ENCODE measurements at places on chromosomes 2 and 18. TPM values are rescaled to one million over a fixed set of nuclear protein-coding genes. Genes with fewer than 3 reads are reported as not detected.

GRCh38 chr2:127597984-127598380 is 48.0 kb upstream of the GPR17 start:
- DNase-seq = no peak

DNA sequence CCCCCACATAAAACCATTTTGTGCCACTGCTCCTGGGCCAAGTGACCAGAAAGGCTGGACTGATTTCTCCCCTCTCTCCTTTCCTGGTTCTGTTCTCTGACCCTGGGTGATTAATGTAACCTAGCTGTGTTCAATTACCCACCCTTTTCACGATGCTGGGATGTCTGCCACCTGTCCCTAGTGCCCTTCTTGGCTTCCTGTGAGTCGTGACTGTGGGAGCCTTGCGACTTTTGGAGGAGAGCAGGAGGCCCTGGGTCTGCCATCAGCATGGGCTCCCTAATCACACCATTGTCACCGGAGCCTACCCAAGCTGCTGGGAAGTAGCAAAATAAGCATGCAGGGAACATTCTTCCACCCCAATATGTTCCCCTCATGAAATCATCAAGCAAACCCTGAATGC is 38.3 kb downstream of the SRSF7 start:
- DNase-seq = no peak

- DNase-seq = no peak
Measured at GRCh38 chr18:73656691-73657090, 490.9 kb downstream of the FBXO15 start.

- DNase-seq = no peak
Measured at GRCh38 chr18:44876755-44877154, 196.1 kb downstream of the SETBP1 start.

GRCh38 chr2:241088376-241088775 is 13.7 kb downstream of the MTERF4 start:
- no peak for DNase-seq

DNA sequence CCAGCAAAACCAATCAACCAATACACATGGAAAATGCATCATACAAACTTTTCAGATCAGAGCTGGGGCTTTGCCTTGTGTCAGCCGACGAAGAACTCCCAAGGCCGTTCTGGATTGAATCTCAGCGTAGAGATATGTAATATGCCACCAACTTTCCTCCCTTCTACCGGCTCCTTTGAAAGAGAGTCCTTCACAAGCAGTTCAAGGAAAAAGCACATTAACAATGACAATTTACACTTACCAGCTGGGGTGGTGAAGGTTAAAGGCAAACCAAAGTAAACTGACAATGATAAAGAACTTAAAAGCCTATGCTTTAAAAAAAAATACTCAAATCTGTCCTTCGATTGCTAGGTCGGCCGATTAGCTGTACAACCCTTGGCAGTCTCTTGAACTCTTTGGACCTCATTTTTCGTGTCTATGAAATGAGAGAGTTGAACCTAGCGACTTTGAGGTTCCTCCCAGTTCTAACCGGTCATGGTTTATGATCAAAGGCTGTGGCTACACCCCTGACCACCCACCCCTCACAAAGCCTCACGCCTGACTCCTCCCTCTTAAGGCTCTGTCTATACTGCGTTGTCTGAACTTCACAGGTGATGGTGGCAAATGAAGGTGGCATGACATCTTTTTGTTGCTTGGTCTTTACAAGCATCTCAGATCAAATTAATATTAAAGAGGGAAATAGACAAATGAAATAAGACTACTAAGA is 46.2 kb downstream of the BCL2 start:
- DNase-seq = no peak

INHA gene
- total RNA-seq = not detected

- no peak for DNase-seq
Measured at GRCh38 chr2:114752425-114752824, 310.0 kb downstream of the DPP10 start.

POLE4 gene
- total RNA-seq = 72.3 TPM

- DNase-seq = no peak
Measured at GRCh38 chr18:35172009-35172408, 68.8 kb upstream of the ZNF397 start.

- no peak for DNase-seq
Measured at GRCh38 chr2:213934560-213934959, 476.3 kb upstream of the VWC2L start.

GRCh38 chr2:167438206-167438605 is 549.9 kb downstream of the XIRP2 start:
- no peak for DNase-seq

PPM1B gene
- total RNA-seq = 25.5 TPM

LRP1B gene
- total RNA-seq = not detected

- DNase-seq = peak; percentile 76
Measured at GRCh38 chr2:136116151-136116812, 1.7 kb downstream of the CXCR4 start.

GRCh38 chr2:224865016-224865415 is 148.9 kb upstream of the CCDC195 start:
- DNase-seq = no peak

GPR39 gene
- not detected for total RNA-seq

GALNT5 gene
- total RNA-seq = 0.05 TPM

DNA sequence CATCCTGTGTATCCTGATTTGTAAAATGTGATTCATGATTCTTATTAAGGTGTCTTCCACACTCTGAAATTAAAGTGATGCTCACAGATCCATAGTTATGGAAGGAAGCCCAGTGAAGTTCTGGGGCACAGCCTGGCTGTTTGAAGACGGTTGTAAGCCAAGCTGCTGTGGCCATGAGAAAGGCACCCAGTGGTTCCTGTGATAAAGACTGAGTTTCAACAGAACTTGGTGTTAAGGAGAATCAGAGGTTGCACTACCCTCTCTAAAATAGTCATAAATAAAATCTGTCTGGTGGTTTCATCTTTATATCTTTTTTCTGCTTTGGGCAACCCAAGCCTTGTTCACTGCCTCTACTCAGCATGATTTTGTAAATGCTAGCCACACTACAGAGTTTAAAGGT is 32.2 kb upstream of the SPOPL start:
- DNase-seq = no peak

GRCh38 chr2:234003972-234004617 is 46.4 kb upstream of the SPP2 start:
- DNase-seq = no peak

DNA sequence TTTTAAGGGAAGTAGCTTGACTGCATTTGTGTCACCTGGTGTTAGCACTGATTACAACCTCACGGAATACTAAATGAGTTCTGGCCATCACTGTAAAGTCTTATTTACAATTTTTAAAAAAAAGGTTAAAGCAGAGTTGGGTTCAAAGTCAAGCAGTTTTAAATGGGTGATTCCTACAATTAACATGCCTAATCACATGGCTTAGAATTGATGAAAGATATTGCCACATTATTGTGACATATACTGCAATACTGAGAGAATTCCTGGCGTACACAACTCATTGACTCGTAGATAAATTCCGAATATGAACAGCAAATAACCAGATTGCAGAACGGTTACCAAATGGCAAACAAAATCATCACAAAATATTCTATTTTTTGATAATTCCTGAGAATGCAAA is 34.2 kb downstream of the ROCK2 start:
- no peak for DNase-seq

ANKRD30B gene
- not detected for total RNA-seq

GRCh38 chr18:73749304-73749703 is 398.3 kb downstream of the FBXO15 start:
- DNase-seq = no peak

GRCh38 chr2:36507408-36507812 is 90.6 kb downstream of the FEZ2 start:
- no peak for DNase-seq

GRCh38 chr2:236052926-236053821 is 115.0 kb downstream of the GBX2 start:
- no peak for DNase-seq

- DNase-seq = no peak
Measured at GRCh38 chr18:27057519-27058234, 127.4 kb downstream of the CHST9 start.

- DNase-seq = no peak
Measured at GRCh38 chr2:230930149-230930780, 5.2 kb upstream of the GPR55 start.

GRCh38 chr18:49487711-49488310 is 777 bp upstream of the C18orf32 start:
- DNase-seq = no peak

DNA sequence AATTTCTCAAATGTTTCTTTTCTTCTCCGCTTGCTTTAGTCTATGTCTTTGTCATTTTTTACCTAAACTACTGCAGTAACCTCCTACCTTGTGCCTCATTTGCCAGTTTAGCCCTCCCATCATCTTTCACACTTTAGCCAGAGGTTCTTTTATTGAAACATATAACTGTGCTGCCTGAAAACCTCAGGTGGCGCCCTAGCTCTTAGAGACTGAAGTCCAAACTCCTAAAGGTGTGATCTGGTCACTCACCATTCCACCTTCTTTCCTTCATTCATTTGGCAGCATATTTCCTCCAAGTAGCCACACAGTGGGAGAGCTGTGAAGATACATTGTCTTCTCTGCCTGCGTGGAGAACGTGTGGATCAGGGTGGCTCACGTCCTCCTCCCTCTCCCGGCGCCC is 98.2 kb upstream of the MAPRE2 start:
- DNase-seq = no peak

DNA sequence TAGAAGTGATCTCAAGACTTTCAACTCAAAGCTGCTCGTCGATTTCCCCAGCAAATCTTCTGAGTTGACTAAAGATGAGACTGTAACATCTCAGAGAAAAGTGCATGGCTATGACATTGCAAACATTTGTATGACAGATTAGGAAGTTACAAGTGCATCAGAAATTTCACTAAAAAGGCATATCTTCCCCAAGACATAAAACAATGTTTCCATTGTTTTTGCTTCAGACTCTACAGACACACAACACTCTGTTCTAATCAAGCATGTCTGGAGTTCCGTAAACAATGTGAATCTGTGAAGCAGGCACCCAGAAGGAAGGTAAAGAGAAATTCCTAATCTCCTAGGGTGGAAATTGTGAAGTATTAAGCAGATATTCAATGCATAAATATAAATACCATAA is 144.6 kb upstream of the LYPD1 start:
- no peak for DNase-seq

- DNase-seq = no peak
Measured at GRCh38 chr2:143903172-143903856, 616.6 kb downstream of the ZEB2 start.

GRCh38 chr18:41845563-41845962 is 109.5 kb upstream of the PIK3C3 start:
- no peak for DNase-seq

CIB4 gene
- total RNA-seq = not detected

DNA sequence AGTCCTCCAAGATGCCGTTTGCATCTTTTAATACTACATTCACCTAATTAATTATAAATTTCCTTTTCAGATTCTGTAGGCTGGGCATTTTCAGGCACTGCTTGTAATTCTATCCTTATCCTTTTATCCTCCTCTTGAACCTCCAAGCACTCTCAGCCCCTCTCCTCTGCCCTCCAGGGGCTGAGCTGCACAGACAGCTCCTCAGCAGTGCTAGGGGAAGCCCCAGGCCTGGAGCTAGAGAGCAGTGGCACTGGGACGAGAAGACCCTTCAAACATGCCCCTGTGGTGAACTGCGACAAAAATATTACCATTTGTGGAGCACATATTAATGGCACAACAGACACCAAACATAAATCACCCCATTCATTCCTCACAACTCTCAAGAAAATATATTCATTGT is 32.9 kb downstream of the CFAP210 start:
- no peak for DNase-seq

DNA sequence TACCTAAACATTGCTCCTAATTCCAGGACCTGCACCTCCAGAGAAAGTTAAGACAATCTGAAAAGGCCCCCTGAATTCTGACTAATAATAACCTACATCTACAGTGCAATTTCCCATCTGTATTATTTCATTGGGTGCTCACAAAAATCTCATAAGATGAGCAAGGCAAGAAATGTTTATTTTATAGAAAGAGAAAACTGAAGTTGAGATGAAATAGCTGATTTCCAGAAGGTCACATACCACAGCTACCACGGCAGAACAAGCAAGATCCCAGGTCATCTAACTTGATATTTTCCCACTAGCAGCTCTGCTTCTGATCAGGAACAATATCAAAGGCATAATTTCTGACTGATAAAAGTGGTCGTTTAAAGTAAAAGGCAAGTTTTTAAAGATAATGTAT is 105.8 kb upstream of the COL5A2 start:
- no peak for DNase-seq

GRCh38 chr18:68623342-68623741 is 91.6 kb downstream of the TMX3 start:
- DNase-seq = no peak

DNA sequence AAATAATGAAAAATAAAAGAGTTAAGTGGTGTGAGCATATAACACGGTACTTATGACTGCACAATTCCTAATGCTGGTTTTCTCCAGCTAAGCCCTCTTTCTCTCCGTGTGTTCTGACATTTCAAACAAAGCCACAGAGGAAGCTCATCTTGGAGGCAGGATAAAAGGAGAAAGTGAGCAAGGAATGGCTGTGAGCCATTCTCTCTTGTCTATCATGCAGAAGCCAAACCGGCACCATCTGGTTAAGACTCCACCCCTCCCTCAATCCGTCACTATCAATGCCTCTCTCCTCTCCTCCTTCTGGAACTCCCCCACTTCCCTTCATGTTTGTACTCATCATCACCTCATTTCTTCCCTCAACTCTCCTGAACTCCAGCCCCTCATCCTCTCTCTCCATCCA is 210.4 kb downstream of the TMEM163 start:
- DNase-seq = no peak

GRCh38 chr2:211133766-211134165 is 577.4 kb downstream of the CPS1 start:
- DNase-seq = no peak

- DNase-seq = no peak
Measured at GRCh38 chr2:177084607-177085006, 128.0 kb upstream of the HNRNPA3 start.

DNA sequence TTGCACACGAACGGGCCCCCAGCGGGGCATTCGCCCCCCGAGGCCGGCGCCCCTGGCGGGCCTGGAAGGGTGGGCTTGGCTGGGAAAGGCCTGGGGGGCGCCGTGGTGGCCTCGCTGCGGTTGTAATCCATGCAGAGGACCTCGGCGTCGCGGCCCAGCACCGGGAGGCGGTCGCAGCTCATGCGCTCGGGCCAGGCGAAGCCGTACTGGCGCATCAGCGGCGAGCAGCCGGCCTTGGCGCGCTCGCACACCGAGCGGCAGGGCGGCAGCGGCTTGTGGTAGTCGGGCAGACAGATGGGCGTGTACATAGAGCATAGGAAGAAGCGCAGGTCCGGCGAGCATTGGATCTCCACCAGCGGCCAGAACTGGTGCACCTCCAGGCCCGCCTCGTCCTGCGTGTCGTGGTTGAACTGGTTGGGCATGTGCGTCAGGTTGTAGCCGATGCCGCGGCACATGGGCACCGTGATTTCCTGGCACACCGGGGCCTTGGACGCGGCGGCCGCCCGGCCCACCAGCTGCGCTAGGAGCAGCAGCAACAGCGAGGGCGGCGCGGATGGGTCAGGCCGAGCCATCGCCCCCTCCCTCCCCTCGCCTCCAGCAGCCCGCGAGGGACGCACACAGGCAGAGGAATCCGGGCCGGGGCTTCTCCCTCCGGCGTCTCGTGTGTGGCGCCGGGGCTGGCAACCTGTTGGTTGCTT is 1.4 kb downstream of the FZD5 start:
- no peak for DNase-seq

CYP26B1 gene
- total RNA-seq = not detected

AGPS gene
- total RNA-seq = 73.1 TPM

Measured in activated T-cell treated with anti-CD3 and anti-CD28 coated beads, Interleukin-2, amount 50 U/mL, for 4 hours (primary cell).